ENCODE measurements at places on chromosomes 5 and 9. TPM values are rescaled to one million over a fixed set of nuclear protein-coding genes. Genes with fewer than 3 reads are reported as not detected.

DNA sequence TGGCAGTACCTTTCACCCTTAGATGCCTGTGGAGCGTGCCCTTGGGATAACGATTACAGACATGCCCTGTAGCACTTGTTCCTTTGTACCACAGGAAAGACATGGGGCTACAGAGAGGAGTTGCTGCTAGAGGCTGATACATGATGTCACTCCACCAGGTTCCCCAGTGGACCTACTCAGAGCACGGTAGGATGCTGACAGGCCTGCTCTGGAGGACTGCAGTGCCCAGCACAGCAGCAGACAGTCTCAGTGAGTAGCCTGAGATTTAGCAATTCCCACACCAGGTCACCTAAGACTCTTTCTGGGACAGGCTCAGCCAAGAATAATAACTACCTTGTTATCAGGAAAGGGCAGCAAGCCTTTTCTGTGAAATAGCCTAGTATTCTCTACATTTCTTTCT lies 28.8 kb downstream of the PDE4D start:
- no peaks in the 10 kb centered on the region for H3K4me1 ChIP-seq
- no peak overlapping the region for H3K4me3 ChIP-seq
- peak; percentile 49 for DNase-seq
- H3K27me3 ChIP-seq = no peaks in the 10 kb centered on the region

PCDHB6 gene
- total RNA-seq = 0.66 TPM

DNA sequence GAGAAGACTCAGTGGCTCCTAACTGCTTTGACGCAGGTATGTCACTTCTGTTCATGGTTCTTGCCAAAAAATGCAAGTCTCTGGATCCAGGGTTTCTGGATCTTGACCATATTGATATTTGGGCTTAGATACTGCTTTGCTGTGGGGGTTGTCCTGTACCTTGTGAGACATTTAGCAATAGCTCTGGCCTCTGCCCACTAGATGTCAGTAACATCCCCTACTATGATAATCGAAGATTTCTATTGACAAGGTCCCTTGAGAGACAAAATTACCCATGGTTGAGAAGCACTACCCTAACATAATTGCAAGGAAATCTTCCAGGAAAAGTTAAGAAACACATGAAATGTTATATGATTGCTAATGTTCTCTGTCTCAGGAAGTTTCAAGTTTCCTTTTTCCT lies 285.4 kb downstream of the TMEM232 start:
- peak; percentile 74 for DNase-seq
- no peak overlapping the region for H3K4me3 ChIP-seq
- H3K27me3 ChIP-seq = no peaks in the 10 kb centered on the region

DNA sequence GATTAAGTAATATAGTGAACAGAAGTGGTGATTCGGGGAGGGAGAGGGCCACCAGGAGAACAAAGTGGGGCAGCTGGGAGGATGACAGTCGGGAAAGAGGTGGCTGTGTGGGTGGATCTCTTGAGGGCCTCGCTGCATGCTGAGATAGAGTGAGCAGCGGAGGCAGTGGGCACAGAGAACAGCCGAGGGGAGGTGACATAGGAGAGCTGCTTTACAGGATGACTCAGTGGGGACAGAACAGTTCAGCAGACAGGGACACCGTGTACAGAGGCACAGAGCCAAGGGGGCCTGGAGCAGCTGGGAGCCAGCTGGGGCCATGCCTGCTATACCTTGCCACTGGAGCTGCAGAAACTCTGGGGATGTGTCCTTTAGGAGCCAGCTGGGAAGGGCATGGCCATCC lies 273.9 kb downstream of the GADD45G start:
- no peaks in the 10 kb centered on the region for H3K36me3 ChIP-seq
- DNase-seq = peak; percentile 24
- no peak overlapping the region for H3K4me3 ChIP-seq
- no peak overlapping the region for H3K27ac ChIP-seq
- H3K4me1 ChIP-seq = no peaks in the 10 kb centered on the region

CARTPT gene
- not detected for total RNA-seq

GLT6D1 gene
- not detected for total RNA-seq

DNA sequence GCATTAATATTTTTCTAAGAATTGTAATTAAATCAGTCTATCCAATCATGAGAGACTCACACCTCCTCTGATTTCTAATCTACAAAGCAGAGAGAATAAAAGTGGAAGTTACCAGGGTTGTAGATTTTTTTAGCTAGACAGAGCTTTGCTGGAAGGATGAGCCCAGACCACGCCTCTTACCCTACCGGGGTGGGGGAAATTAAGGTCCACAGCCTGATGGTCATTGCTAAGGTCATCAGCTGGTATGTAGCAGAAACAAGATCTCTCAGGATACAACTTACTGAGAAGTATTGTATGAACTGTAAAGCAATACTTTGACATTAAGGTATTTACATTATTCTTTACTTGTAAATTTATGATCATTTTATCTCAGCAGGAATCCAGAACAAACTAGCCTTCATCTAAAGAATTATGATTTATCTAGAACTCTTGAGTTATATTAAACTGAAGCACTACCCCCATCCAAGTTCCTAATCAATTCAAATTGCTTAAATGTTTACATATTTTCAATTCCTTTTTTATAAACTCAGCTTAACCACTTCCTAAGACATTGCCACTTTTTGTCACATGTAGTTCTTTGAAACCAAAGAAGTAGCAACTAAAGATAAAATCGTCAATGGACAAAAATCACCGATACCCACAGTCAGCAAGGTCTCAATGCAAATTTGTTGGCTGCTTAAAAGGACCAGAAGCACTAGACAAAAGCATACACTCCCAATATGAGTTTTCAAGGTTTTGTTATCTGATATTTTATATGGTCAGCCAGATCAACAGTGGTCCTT lies 225.8 kb upstream of the DAPK1 start:
- H3K4me1 ChIP-seq = peaks cover under 1% of the 10 kb centered on the region
- H3K27ac ChIP-seq = no peak overlapping the region
- H3K36me3 ChIP-seq = no peaks in the 10 kb centered on the region
- DNase-seq = no peak

DNA sequence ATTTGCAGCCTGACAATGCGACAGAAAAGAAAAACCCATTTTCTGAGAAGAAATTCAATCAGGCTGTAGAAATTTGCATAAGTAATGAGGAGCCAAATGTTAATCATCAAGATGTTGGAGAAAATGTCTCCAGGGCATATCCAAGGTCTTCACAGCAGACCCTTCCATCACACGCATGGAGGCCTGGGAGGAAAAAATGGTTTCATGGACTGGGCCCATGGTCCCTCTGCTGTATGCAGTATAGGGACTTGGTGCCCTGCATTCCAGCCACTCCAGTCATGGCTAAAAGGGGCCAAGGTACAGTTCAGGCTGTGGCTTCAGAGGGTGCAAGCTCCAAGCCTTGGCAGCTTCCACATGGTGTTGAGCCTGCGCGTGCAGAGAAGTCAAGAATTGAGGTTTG lies 73.3 kb downstream of the CCDC192 start:
- no peaks in the 10 kb centered on the region for H3K27me3 ChIP-seq
- no peak overlapping the region for H3K27ac ChIP-seq
- no peak for DNase-seq
- H3K4me1 ChIP-seq = no peaks in the 10 kb centered on the region

- DNase-seq = no peak
- H3K4me1 ChIP-seq = no peaks in the 10 kb centered on the region
- H3K27ac ChIP-seq = no peak overlapping the region
- H3K27me3 ChIP-seq = no peaks in the 10 kb centered on the region
- H3K4me3 ChIP-seq = no peak overlapping the region
These were observed 8.0 kb downstream of the PDCD1LG2 start for GRCh38 chr9:5518171-5518936.

- no peaks in the 10 kb centered on the region for H3K27me3 ChIP-seq
- H3K4me1 ChIP-seq = peaks cover 10% of the 10 kb centered on the region
- DNase-seq = no peak
- no peak overlapping the region for H3K4me3 ChIP-seq
- H3K36me3 ChIP-seq = no peaks in the 10 kb centered on the region
These were observed 20.0 kb downstream of the STOM start for GRCh38 chr9:121350036-121350435.

SLC1A3 gene
- total RNA-seq = 1.7 TPM

DNA sequence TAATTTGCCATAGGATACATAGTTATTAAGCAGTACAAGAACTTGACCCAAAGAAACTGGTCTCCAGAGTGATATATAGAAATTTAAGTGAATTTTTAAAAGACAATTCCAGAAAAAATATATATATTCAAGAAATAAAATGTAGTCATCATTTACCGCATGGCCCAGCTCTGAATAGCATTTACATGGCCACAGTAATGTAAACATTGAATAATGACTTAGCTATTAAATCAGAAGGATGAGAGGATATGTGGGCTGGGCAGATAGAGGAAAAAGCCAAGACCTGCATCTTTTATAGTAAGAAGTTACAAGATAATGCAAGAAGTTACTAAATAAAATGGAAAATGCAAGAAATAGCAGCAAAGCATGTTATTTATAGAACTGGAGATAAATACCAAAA lies 405.2 kb upstream of the WWC1 start:
- no peaks in the 10 kb centered on the region for H3K4me1 ChIP-seq
- H3K27ac ChIP-seq = no peak overlapping the region

Data from endodermal cell (in vitro differentiated cells).